ENCODE measurements at places on chromosomes 4 and X.

DNA sequence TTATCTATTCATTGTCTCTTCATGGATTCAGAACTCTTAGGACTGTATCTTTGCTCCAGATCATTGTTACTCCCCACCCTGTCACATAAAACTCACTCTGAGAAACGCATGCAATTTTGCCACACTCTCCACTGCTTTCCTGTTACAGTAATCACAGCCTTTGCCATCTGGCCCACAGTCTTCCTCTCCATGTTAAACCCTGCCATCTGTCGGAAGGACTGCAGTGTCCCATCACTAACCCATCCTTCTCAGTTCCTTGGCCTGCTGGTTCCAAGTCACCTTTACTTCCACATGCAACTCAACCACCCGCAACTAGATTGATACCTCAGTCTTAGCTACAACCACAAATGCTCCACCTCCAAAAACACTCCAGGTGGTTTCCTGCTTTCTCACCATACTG lies 308.7 kb upstream of the FAM241A start:
- DNase-seq = no peak

DNA sequence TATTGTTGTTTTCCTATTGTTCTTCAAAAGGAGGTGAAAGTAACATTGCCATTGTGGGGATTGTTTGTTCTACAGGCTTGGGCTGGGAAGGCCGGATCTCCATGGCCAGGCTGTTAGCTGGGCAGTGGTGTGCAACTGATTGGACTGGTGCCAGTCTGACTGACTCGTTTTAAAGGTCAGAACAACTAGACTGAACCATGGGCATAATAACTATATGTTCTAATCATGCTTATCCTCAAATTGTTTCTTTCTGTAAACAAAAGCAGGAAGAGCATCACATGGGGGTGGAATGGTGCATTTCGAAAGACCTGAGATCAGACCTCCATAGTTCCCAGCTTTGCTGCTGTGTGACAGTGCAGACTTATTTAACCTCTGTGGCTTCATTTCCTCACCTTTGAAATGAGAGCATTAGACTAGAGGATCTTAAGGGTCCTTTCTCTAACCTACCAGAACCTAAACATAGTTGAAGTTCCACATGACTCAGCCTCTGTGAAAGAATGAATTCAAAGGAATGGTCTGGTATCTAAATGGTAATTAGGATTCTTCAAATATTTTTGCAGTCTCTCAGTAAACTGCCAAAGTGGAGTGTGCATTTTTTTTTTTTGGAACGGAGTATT lies 66.7 kb upstream of the PGRMC2 start:
- no peak for DNase-seq

DNA sequence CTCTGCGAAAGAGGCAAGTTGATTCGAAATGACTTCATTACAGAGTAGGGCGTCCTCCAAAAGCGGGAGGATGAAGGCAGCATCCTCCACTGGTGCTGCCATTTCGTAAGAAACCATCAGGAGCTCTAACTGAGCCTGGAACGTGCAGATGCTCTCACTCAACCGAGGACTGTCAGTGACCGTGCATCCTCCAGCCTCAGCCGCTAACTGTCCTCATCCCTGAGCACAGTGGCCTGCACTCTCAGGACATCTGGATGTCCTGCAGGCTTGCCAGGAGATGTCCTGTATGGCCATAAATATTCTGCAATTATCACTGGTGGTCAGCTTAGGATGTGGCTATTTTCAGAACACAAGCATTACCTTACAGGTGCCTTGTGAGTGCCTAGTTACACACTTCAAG lies 107.1 kb upstream of the ADRA2C start:
- DNase-seq = no peak

GRCh38 chrX:100649550-100650356 lies 5.8 kb downstream of the SRPX2 start:
- DNase-seq = no peak

- DNase-seq = no peak
Observed at GRCh38 chr4:128381748-128382559, 94.3 kb upstream of the PGRMC2 start.
